ENCODE measurements at places on chromosomes 11 and 22.
A peak's percentile ranks its signal among the peaks of the same experiment; 100 is the strongest.

DNA sequence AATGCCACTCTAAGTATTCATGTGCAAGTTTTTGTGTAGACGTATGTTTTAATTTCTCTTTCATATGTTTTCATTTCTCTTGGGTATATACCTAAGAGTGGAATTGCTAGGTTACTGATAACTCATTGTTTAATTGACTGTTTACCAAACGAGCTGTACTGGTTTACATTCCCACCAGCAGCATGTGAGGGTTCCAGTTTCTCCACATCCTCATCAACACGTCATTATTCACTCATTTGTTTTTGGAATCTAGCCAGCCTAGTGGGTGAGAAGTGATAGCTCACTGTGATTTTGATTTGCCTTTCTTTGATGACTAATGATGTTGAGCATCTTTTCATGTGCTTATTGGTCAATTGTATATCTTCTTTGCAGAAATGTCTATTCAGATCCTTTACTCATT, 4.0 kb downstream of the ANKRD13D start:
- peaks cover 4% of the 10 kb centered on the region for H3K36me3 ChIP-seq
- no peaks in the 10 kb centered on the region for H3K4me1 ChIP-seq
- DNase-seq, result no peak
- H3K4me3 ChIP-seq, result no peak overlapping the region
- no peaks in the 10 kb centered on the region for H3K27me3 ChIP-seq

DNA sequence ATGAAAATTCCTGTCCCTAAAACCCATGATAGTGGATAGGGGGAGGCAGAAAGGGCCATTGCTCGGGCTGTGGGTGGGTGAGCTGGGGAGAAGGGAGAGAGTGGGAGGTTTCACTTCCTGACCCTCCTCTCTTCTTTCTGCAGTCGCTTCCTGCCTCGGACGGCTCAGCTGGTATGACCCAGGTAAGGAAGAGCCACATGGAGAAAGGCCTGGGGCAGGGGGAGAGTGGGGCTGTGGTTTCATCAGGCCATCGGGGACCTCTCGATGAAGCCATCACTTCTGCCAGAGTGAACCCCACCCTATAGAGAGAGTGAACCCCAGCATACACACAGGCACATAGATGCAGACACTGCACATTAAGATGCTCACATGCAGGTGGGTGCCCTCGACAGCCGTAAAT, 12.6 kb downstream of the CD5 start:
- H3K27ac ChIP-seq, result no peak overlapping the region
- H3K4me1 ChIP-seq, result no peaks in the 10 kb centered on the region
- H3K27me3 ChIP-seq, result no peaks in the 10 kb centered on the region
- no peak overlapping the region for H3K4me3 ChIP-seq

- H3K27me3 ChIP-seq, result no peaks in the 10 kb centered on the region
- no peaks in the 10 kb centered on the region for H3K36me3 ChIP-seq
- peak overlapping the region; percentile 59 for H3K27ac ChIP-seq
- no peak for DNase-seq
- H3K4me3 ChIP-seq, result peak overlapping the region; percentile 6
Measured at GRCh38 chr11:96307776-96308140, 35.2 kb downstream of the MAML2 start.

GRCh38 chr11:127118811-127119210, 118.2 kb upstream of the KIRREL3 start:
- no peak overlapping the region for H3K27ac ChIP-seq
- H3K36me3 ChIP-seq, result no peaks in the 10 kb centered on the region
- no peak for DNase-seq
- no peak overlapping the region for H3K4me3 ChIP-seq
- no peaks in the 10 kb centered on the region for H3K27me3 ChIP-seq
